ENCODE measurements at places on chromosomes 16 and 17.

GRCh38 chr16:21162661-21163151, 4.2 kb downstream of the LDAF1 start:
- no peak for DNase-seq

- DNase-seq = no peak
Observed at GRCh38 chr17:45104029-45104428, 28.3 kb downstream of the PLCD3 start.

- no peak for DNase-seq
Observed at GRCh38 chr17:72191921-72192799, 71.3 kb downstream of the SOX9 start.

- no peak for DNase-seq
Observed at GRCh38 chr17:81294512-81295030, 536 bp downstream of the SLC38A10 start.

GRCh38 chr17:18005496-18005895, 32.8 kb downstream of the DRC3 start:
- DNase-seq = no peak
